Stimulated activated naive B cell treated with anti-CD40 and anti-IgM and Interleukin-4, amounts not matched to agents 10 μg/mL and 1 μg/mL and 100 μg/mL, for 72 hours (primary cell): ENCODE measurements at places on chromosomes 11 and 22.

GRCh38 chr11:66541892-66542291, 4.0 kb downstream of the ZDHHC24 start:
- DNase-seq = no peak

DNA sequence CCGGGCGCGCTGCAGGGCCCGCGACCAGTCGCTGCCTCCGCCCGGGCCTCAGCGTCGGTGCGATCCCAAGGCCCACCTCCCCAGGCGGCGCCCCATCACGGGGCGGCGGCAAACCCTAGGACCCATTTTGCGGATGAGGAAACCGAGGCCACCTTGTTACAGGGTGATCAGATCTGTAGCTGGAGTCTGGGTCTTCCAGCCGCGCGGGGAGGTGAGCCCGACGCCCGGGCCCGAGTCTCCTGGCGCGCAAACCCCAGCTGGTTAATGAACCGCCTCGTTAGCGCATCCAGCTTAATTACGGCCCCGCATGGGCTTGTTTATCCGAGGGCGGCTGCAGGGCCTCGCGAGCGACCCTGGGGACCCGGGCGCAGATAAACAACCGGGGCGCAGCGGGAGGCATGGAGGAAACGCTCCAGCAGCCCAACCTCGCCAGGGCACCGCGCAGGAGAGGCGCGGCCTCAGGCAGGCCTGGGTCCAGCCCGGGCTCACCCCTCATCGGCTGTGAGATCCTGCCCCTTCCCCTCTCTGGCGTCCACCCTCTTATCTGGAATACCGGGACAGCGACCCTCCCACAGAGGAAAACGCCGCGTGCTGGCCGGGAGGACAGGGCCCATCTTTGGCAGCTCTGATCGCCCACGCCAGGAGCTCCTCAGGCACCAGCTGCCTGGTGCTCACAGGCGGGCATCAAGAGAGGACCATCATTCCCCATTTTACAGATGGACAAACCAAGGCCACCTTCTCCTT, 14.7 kb downstream of the OTUB1 start:
- no peak for DNase-seq

DNA sequence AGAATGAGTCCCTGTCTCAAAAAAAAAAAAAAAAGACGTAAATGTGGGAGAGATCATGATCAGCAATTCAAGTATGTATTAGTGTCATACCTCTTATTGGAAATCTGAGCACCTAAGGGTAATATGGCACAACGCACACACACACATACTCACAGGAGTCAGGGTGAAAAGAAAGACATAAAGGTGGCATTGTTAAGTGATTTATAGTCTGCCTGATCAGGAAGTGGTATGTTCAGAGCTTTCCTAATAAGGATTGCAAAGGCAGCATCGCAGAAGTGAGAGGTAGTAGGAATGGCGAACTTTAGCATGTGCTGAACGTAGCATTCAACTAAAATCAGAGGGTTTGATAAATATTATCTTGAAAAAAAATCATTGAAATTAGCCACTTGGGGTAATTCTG, 854.3 kb downstream of the METTL15 start:
- no peak for DNase-seq

GRCh38 chr11:117513666-117514065, 186.0 kb downstream of the CEP164 start:
- DNase-seq = no peak

DNA sequence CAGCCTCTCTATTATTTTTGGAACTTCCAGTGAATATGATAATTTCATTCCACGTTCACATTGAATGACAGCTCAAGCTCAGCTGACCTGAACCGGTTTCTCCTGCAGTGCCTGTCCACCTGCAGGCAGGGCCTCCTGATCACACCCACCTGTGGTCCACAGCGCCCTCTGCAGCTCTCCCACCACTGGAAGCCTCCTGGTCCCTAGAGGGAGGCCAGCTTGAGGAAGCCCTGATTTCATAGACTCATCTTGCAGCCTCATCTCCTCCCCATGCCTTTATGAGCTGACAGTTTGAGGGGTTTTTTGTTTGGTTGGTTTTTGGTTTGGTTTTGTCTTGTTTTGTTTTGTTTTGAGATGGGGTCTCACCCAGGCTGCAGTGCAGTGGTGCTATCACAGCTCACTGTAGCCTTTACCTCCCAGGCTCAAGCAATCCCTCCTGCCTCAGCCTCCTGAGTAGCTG, 29.9 kb upstream of the MALAT1 start:
- DNase-seq = peak; percentile 45

- DNase-seq = peak; percentile 85
Observed at GRCh38 chr11:100687054-100687629, at the start of gene ARHGAP42. Gene ARHGAP42 (plus strand): TSS chr11:100687288. CDS start chr11:100687679, 391 bp downstream.

DNA sequence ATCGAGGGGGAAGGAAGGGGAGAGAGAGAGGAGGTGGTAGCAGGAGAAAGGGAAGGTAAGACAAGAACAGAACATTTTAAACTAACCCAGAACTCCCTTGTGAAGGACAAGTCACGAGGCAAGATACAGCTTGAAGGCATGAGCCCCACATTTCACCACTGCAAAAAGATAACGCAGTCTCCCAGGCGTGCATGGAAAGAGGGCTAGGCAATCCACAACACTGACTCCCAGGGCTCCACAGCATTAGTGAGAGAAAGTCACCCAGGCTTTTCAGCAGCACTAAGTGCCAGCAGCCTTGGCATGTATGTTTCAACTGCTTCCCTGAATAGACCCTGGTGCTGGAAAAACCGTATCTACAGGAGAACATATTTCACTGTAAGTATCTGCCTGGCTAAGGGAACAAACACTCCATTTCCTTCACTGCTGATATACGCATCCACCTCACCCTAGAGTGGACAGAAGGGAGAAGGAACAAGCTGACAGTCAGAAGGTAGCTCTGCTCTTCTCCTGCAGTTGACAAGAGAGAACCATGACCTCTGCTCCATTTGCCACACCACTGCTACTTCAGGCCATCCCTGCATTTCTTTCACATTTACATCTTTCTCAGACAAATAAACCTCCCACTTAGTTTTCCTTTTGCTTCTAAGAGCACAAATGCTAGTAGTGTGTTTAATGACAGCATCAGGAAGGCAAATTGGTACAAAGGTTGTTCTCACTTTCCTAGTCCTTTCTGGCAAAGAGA, 87.9 kb downstream of the AMBRA1 start:
- DNase-seq = no peak

GRCh38 chr22:23055449-23056179, 14.7 kb upstream of the GNAZ start:
- DNase-seq = no peak

DNA sequence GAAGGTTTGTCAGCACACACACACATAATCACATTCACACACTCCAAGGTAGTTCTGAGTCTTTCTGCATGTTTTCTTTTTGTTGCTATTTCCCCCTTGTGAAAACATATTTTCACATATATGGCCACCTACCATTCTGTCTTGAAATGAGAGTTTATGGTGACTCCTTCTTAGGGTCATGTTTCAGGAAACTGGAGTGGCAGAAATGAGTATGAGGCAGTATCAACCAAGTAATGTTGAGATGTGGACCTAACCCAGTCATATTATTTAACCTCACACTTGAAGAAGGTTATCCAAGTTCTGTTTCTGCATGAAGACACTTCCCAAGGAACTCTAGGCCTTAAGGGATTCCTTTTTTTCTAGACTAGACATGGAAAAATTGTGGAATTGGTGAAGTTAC, 481.4 kb downstream of the ETS1 start:
- no peak for DNase-seq

DNA sequence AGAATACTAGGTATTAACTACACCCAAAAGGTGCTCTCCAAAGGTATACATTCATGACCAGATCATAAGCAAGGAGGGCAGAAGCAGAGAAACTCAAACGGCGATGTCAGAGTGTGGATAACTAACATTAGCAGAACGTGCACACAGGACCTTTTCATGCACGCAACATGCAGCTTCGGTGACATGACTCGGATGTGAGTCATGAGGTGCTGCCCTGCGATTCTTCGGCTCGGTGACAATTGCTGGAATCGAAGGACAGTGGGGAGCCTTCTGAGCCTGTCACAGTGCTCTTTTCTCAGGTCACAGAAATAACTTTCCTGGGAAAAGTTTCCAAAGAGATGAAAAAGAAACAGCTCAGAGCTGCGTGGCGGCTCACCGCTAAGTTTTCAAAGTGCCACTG, 418.5 kb upstream of the SYN3 start:
- no peak for DNase-seq

DNA sequence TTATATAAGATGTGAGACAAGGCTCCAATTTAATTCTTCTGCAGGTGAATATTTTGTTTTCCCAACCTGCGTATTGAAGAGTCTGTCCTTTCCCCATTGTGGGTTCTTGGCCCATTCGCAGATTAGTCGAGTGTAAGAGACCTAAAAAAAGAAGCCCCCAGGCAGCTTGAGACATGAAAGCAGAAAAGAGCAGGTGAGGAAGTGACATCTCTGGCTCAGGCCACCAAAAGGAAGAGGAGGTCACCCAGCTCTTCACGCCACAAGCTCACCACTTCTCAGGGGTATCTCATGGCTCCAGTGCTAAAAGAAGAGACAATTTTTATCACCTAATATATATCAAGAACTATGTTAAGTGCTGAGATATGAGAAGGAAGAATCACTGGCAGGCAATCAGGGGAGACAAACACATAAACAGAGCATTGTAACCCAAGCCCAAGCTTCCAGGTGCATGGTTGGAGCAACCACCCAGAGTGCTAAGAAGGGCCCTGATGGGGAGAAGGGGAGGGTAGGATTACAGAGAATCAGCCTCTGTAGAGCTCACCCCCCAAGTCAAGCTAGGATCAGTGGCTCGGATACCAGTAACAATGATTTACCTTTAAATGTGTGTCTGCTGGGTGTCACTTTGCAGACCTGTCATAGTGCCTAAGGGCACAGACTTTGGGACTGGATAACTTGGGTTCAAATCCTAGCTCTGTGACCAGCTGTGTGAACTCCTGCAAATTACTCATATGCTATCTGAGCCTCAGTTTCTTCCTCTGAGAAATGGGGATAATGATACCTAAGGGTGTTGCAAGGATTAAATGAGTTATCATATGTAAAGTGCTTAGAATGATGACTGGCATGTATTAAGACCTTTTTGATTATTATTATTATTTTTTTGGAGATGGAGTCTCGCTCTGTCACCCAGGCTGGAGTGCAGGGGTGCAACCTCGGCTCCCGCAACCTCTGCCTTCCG, 39.2 kb downstream of the MCHR1 start:
- no peak for DNase-seq

DNA sequence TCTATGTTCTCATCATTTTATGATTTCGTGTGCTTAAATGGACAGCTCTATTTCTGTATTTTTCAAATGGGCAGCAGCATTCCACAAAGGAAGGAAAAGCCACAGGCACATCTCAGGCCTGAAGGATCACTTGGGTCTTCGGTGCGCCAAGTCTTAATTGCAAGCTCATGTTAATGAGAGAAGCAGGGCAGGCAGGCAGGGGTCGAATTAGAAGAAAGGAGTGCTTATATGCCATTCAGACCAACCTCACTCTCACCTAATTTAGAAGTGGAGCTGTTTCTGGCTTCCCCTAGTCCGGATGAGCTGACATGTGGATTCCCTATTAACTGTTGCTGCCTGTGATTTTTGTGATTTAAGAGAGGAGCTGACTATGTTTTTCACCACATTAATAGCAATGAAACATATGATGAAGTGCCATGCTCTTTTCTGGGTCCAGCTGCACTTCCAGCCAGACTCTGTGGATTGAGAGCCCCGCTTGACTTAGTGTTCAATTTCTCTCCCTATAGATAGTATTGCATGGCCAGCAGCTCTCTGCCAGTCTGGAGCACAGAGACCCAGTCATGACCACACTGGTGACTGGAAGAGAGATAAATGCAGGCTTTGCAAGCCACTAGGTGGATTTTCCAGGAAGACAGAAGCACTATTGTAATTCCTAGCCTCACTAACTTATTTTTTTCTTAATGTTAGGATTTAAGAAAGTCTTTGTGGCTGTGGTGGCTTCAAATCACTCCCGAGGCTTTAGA, 373.9 kb upstream of the FAT3 start:
- DNase-seq = no peak

DNA sequence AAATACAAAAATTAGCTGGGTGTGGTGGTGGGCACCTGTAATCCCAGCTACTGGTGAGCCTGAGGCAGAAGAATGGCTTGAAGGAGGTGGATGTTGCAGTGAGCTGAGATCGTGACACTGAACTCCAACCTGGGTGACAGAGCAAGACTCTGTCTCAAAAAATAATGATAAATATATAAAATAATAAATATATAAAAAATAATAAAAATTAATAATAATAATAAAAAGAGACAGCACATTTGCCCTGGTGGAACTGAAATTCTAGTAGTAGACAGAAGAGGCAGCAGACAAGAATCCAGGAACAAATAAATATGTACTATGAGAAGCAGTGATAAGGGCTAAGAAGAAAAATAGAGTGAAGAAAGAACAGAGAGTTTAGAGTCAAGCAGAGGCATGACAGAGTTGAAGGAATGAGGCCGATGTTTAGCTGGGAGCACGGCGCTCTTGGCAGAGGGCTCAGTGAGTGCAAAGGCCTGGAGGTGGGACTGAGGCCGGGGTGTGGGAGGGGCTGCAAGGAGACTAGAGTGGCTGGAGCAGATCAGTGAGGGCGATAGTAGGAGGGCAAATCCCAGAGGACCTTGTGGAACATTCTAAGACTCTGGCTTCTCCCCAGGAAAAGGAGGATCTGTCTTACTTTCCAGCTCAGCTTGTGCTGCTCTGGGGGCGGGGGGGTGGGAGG, 410.3 kb downstream of the MN1 start:
- no peak for DNase-seq

- no peak for DNase-seq
Observed at GRCh38 chr11:88520391-88520790, 182.9 kb upstream of the CTSC start.

DNA sequence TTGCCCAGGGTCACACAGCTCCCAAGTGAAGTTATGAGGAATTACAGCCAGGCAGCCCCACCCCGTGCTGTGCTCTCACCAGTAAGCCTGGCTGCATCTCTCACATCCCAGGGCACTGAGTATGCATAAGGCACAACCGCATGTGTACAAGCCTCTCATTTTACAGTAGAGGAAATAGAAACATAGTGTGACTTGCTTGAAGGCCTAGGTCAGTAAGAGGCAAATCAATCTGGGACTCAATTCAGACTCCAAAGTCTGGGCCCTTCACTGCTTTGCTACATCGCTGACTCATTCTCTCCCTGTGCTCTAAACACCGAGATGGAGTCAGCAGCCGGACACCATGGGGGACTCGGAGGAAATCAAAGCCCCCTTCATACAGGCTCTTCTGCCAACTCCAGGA, 7.9 kb downstream of the ABTB2 start:
- no peak for DNase-seq

GRCh38 chr11:76139314-76139713, 67.0 kb downstream of the WNT11 start:
- no peak for DNase-seq
